ENCODE measurements at places on chromosomes 6 and 20.

GRCh38 chr6:1709234-1709641 is 99.5 kb downstream of the FOXC1 start:
- DNase-seq: no peak

- no peak for DNase-seq
Observed at GRCh38 chr6:11675601-11676000, 103.0 kb downstream of the ADTRP start.

GRCh38 chr6:119040636-119041035 is 37.8 kb downstream of the FAM184A start:
- no peak for DNase-seq

- DNase-seq: peak; percentile 74
Observed at GRCh38 chr6:143060806-143061596, at the start of gene AIG1. Gene AIG1 (plus strand): TSS chr6:143060889. CDS start chr6:143060926, 37 bp downstream.

DNA sequence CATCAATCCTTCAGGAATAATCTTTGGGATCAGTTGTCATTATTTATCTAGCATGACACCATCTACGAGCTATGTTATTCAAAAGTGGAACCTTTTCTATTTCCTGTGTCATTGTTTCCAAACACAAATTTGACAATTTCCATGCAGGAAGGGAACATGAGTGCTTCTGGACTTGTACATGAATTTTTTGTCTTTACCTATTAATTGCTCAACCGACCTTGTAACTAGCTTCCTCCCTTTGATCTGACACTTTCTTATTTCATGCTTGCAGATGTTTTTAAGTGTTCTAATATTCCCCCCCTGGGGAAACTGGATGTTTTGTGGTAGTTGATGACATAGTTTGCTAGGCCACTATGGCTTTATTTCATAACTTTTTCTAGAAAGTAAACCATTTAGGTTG is 139.4 kb downstream of the BMP2 start:
- DNase-seq: no peak

DNA sequence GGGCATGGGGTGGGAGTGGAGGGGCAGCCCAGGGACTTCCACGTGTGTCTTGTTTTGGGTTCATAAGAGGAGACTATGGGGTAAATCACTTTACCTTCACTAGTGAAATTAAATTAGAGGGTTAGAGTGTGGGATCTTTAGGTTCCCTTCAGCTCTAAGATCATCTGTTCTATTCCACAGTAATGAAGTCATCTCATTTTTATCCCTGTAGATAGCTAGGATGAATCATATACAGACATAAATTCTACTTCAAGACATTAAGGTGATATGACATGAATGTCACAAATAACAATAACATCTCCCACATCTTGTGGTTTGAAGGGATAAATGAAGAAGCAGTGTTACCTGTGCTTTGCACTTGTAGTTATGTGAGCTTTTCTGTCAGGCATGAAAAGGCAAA is 83.8 kb downstream of the ELOVL4 start:
- DNase-seq: no peak

GRCh38 chr20:50277460-50278376 is 87.1 kb downstream of the CEBPB start:
- DNase-seq: no peak

- DNase-seq: no peak
Observed at GRCh38 chr6:158517581-158517980, 42.3 kb upstream of the TMEM181 start.

- no peak for DNase-seq
Observed at GRCh38 chr6:145263778-145264211, 471.5 kb downstream of the EPM2A start.

- DNase-seq: no peak
Observed at GRCh38 chr6:51660767-51661166, 426.6 kb downstream of the PKHD1 start.

GRCh38 chr6:45677381-45678284 is 299.9 kb upstream of the SUPT3H start:
- no peak for DNase-seq

DNA sequence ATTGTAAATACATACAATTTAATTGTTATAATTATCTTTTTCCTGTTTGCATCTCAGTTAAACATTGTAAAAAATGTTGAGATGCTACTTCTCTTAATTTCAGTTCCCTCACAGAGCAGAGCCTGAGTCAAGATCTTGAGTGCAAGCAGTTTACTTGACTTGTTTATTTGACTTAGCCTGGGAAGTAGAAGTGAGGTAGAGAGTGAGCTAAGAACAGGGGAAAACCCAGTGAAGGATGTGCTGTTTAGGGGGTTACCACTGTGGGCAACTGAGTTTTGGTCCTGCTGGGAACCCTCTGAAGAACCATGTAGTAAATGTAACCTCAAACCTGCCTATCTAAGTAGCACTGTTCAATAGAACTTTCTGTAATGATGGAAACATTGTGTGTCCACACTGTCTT is 495.2 kb upstream of the FLRT3 start:
- no peak for DNase-seq

DNA sequence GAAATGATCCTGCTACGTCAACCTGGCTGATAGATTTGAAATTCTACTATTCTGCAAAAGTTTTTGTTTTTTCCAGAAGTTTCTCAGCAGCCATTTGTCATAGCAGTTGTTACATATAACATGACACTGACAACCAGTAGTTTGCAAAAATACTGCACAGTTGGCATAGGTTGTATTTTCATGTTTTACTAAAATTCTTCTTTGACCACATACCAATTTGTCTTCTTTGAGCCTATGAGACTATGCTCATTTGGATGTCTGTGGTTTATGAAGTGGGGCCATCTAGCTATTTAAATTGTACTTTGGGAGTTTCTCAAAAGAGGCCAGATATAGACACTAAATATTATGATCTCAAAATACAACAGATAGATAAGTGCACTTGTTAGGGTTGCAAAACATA is 104.9 kb upstream of the PREP start:
- no peak for DNase-seq

GRCh38 chr6:156687789-156688619 is 89.2 kb upstream of the ARID1B start:
- no peak for DNase-seq

GRCh38 chr20:20130399-20130798 is 78.1 kb downstream of the CFAP61 start:
- no peak for DNase-seq

DNA sequence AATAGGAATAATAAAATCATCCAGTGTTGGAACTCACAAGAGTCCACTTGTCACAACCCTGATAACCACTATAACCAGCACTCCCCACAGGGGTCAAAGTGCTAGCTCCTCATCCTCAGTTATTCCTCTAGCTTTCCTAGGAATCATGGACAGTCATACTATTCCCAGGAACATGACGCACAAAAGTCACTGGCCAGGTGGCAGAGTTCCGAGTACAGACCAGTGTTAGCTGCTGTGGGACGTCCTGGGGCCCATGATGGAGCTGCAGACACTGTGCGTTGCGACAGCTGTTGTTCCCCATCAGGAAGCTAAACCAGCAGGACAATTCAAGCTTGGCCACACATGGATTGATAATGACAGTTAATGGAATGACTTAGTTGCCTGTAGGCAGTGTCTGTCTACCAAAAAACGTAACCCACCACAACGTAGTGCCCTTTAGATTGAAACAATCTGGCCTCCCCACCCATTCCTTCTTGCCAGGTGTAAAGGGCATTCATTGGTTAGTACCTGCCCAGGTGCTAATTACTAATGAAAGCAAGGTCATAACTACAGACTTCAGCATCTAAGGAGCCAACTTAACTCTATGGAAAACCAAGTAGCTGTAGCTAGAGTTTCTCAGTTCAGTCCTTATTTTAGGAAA is 17.4 kb downstream of the EZR start:
- no peak for DNase-seq

GRCh38 chr20:36261389-36262105 is 25.3 kb downstream of the AAR2 start:
- no peak for DNase-seq

DNA sequence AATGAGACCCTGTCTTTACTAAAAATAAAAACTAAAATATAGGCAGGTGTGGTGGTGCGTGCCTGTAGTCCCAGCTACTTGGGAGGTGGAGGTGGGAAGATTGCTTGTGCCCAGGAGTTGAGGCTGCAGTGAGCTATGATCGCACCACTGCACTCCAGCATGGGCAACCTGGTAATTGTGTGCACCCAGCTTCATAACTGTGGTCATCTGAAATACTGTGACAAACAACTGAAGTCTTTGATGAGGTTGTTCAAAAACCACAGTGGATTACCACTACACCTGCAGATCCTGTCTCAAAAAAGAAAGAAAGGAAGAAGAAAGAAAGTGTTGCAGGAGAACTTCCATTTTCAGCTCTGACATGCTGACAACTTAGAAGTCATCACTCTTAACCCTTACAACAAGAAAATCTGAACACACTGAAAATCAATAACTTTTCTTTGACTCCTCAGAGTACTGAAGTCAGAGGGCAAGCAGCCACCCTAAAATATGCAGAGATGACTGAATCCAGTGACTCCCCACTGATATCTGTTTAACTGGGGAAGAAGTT is 13.8 kb upstream of the ZBP1 start:
- no peak for DNase-seq

- no peak for DNase-seq
Observed at GRCh38 chr6:81816380-81816779, 63.9 kb upstream of the TENT5A start.

- DNase-seq: no peak
Observed at GRCh38 chr6:79571030-79571367, 33.8 kb upstream of the LCA5 start.

- DNase-seq: no peak
Observed at GRCh38 chr6:112289038-112289566, 34.7 kb upstream of the LAMA4 start.

DNA sequence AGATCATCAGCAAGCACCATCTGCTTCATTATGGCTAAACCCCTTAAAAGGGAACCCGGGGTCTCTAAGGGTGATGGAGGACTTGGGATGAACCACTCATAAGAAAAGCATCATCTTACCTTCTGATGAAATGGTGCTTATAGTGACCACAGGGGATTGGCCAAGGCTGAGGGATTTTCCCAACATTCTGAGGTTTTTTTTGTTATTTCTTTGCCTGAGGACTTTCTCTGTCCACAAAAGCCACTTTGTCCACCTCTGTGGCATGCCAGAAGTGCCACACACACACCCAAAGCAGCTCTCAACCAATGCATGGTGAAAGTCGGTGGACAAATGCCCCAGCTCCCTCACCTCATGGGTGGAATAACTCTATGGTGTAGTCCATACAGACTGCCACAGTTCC is 79.3 kb upstream of the TOP1 start:
- no peak for DNase-seq

GRCh38 chr6:63530182-63530581 is 42.1 kb upstream of the LOC128125822 start:
- DNase-seq: no peak

DNA sequence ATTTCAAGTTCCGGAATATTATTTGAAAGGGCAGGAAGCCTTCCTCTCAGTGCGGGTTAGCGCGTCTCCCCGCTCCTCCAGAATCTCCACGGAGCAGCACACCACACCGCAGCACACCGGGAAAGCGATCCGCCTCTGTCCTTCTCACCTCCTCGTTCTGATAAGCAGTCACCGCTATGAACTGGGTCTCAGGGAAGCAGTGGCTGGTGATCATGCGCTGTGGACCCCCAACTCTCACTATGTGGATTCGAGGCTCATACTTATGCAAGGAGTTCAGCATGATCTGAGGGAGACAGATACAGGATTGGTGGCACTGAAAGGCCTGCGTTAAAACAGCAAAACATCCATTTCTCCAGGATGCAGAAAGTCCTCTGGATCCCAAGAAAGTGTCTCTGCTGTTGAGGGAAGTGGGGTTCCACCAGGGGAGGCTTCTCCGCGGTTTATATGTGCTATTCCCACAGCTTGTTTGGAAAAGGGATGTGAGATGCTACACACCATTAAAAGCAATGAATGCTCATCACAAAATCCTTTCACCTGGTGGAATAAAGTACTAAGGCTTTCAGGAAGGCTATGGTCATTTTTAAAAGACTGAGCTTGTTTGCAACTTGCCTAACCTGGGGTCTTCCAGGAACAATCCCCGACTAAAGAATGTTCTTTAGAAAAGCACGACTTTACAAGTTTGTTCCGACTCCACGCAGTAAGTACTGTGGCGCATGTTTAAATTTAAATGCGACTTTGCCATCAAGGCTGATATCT is 1.9 kb downstream of the TBXT start:
- no peak for DNase-seq

- peak; percentile 16 for DNase-seq
Observed at GRCh38 chr6:56807989-56808337, 146.9 kb upstream of the BEND6 start.

All from SJSA1 (cell line).